ENCODE measurements at places on chromosomes 7 and 10.

DNA sequence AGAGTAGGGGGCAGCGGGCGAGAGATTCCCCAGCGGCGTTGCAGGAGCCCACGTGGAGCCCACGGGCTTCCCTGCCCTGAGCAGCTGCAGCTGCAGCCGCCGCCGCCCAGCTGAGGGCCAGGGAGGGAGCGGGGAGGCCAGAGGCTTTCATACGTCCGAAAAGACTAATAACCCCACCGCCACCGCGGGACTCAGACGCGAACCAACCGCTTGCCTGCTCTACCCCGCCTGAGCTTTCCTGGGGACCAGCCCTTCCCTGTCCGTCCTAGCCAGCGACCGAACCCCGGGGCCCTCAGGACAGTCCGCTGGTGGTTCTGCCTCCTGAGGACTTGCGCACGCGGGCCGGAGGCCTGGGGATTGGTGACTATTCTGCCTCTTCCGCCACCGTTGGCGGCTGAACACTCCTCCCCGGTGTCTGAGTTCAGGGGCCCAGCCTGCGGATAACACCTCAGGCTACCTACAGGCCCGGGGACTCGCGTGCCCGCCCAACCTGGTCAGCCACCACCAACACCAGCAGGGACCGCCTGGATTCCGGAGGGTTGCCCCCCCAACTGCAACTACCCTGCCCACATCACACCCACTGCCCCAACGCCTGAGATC, 18.4 kb downstream of the IFT22 start:
- DNase-seq: no peak

DNA sequence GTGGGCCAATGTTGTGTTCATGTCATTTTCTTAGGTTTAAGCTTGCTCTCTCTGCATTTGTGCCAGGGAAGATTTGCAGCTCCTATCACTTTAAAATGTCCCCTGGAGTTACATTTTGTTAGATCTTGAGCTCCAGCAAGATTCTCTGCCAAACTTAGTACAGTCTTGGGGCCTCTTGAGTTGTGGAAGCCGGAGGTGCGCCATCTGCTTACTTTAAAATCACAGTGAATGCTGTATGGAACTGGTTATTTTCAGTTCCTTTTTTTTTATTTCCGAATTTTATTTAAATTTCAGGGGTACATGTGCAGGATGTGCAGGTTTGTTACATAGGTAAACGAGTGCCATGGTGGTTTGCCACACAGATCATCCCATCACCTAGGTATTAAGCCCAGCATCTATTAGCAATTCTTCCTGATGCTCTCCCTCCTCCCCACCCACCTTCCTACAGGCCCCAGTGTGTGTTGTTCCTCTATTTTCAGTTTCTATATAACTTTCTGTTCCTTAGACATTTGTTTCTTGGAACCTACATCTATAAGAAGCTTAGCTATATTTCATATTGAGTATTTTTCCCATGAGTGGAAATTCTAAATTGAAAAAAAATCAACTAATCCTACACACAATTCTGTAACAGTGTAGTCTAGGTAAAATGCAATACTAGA, 114.4 kb upstream of the CREB5 start:
- DNase-seq: no peak

DNA sequence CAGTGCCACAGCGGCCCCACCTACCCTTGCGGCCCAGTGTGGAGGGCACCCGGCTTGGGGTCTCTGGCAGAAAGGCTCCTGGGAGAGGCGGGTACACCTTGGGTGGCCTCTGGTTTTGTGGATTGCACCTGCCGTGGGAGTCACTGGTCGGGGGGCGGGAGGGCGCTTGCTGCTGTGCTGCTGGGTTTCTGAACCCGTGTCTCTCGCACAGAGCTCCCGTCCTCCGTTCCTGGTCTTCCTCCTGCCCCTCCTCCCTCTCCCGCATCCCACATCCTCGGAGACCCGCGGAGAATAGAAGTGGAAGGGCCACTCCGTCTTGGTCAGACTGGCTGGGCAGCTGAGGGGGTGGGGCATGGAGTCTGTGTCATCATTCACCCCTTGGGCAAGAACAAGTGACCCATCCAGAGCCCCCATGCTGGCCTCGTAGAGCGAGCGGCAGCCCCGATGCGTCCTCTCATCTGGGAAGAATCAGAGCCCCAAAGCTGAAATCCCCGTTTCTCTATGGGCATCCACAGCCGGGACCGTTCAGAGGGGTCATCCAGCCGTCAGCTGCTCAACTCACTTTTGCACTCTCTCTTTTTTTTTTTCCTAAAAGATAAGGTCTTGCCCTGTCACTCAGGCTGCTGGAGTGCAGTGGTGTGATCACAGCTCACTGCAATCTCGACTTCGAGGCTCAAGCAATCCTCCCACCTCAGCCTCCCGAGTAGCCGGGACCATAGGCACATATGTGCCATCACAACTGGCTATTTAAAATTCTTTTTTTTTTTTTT, 4.0 kb downstream of the MAFK start:
- no peak for DNase-seq

DNA sequence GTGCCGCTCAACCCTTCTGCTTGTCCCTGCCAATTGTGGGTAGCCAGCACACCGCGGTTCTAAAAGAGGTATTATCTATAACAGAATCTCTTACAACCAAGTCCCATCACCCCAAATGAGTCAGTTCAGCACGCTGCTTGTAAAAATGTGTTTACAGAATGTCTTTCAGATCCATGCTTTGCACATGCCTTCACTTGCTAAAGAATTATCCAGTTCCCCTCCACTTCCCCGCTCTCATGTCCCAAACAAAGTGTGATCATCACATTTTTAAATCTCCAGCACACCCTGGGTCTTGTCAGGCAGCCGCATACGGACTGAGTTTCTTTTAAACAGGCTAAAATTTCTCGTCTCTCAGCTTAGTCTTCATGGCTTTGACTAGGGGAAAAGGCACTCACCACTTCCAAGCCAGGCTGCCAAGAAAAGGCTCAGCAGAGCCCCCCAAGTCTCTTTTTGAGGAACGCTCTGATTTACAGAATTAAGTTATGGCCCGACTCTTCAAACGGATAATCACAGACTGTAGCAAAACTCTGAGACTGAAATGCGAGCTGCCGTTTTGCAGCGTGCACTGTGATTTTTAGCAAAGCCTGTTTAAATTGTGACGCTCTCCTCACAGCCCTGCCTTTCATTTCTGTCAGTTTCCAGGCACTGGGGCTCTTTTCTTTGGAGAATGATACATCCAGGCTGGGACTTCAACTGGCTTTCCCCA, 29.8 kb upstream of the FGFR2 start:
- no peak for DNase-seq

- DNase-seq: no peak
Observed at GRCh38 chr7:156223935-156224832, 411.9 kb upstream of the SHH start.

DNA sequence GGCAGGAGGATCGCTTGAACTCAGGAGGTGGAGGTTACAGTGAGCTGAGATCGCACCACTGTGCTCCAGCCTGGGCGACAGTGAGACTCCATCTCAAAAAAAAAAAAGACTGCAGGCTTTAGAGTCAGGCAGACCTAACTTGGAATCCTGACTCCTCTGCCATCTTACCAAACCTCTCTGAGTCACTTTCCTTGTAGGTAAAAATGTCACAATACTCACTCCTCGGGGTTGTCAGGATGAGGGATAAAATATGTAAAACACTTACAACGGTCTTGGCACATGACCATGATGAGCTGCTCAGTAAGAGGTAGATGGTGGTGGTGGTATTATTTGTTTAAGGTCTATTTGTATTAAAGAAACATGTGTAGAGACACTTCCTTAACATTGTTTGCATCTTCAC, 154.1 kb upstream of the PDE1C start:
- DNase-seq: no peak

DNA sequence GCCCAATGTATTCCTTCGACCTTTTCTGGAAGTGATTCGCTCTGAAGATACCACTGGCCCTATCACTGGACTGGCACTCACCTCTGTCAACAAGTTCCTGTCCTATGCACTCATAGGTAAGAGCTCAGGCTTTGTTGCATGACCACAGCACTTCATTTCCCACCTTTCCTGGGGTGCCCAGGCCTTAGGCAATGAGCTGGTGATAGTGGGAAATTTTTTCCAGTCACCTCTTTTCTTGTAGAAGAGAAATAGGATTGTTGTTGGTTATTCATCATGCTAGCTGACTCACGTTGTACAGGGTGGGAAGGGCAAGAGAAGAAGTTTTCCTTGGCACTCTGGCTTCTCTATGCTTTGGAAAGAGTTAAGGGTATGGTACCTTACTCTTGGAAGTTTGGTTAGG, 51.4 kb upstream of the NFKB2 start:
- DNase-seq: no peak

- DNase-seq: peak; percentile 71
Observed at GRCh38 chr10:77801474-77802161, 124.9 kb downstream of the DLG5 start.

- DNase-seq: no peak
Observed at GRCh38 chr7:137685433-137686164, 161.2 kb downstream of the DGKI start.

- no peak for DNase-seq
Observed at GRCh38 chr10:117991701-117992100, 55.0 kb downstream of the RAB11FIP2 start.

GRCh38 chr7:128221929-128222403, 19.1 kb upstream of the LEP start:
- DNase-seq: no peak

GRCh38 chr10:69421611-69422308, 5.0 kb upstream of the TACR2 start:
- DNase-seq: no peak

DNA sequence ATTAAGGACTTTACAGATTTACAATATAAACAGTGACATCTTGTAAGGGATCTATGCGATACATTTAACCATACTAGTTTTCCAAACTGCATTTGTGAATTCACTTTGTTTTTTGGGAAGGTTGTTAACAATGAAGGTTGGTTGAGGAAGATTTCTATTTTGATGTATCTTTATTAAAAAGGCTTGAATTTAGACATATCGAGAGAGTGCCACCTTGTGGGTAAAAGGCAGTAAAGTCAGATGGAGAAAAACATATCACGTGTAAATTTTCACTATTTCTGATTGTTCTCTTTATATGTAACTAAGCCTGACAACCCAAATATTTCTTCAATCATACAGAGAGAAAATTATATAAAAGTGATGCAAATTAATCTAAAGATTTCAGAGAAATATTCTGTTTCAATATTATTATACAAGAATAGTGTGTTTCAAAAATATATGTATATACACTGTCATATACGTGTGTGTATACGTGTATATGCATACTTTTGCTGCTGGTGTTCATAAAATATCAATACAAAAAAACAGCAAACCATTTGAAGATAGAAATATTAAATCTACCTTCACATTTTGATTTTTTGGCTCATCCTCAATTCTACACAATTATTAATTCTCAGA, 988.6 kb downstream of the SORCS1 start:
- no peak for DNase-seq

DNA sequence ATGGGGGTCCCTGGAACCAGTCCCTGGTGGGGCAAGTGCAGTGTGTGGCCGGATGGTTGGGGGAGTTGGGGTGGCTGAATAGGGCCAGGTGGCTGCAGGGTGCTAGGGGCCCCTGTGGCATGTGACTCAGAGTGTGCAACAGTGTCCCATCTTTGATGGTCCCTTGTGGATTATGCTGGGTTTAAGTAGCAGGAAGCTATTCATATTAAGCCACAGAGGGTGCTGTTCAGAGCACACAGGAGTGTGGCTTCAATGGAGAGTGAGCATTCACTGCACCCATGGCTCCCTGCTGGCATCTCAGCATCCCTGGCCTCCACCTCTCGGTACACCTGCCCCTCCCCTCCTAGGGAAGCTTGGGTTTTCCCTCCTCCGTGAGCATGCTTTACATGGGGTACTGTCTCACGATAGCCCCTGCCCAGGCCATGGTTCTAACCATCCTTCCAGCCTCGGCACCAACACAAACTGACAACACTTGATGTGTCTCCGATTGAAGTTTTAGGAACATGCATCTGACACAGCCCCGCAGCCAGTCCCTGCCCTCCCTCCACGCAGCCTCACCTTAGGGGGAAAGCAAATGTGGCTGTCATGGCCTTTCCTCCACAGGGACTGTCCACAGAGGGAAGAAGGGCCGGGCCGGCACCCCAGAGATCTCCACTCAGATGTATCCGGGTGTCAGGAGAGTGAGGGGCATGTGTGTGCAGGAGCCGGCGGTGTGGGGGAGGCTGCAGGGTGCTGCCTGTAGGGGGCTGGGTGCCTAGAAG, 30.4 kb upstream of the PPIF start:
- no peak for DNase-seq

- no peak for DNase-seq
Observed at GRCh38 chr10:130003166-130003565, 39.1 kb upstream of the EBF3 start.

GRCh38 chr10:68271196-68271882, 39.4 kb upstream of the ATOH7 start:
- no peak for DNase-seq

- DNase-seq: no peak
Observed at GRCh38 chr10:104332243-104333031, 5.8 kb downstream of the ITPRIP start.

DNA sequence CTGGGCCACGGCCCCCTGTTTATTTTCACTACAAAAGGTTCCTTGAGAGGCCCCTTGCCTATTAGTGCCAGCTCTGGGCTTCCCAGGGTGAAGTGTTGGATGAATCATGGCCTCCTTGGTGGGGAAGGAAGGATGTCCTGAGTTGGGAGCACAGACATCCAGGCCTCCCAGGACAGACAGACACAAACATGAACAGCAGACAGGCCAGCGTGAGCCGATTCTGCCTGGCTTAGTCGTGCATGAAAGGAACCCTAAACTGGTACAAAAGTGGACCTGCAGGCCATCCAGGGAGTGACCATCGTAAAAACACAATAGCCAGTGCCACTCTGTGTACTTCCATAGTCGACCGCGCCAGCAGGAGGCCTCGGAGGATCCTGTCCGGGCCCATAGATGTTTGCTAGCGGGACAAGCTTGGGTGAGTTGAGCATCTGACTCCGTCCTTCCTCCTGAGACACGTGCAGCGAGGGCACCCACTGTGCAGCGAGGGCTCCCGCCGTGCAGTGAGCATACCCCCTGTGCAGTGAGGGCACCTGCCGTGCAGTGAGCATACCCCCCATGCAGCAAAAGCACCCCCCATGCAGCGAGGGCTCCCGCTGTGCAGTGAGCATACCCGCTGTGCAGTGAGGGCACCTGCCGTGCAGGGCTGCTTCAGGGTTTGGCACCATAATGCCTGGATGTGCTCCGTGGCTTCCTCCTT, 51.3 kb upstream of the PRKAR1B start:
- no peak for DNase-seq

- DNase-seq: no peak
Observed at GRCh38 chr7:25384788-25385505, 156.7 kb upstream of the NPVF start.

GRCh38 chr7:157054927-157055326, 44.5 kb upstream of the MNX1 start:
- no peak for DNase-seq

DNA sequence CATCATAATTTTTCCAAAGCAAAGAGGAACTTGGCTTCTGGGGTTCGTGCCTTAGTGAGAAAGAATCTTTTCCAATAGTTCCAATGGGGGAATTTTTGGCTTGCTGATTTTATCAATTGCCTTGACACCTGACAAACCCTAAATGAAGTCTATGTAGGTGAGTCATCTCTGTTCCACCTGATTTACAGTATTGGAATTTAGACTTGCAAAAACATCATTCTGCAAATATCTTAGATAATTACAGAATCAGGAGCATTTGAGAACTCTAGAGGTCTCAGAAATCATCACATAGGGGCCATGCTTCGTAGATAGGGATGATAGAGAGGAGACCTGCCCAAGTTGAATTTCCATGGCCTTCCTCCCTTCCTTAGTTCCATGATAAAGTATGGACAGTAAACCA, 9.3 kb downstream of the SLC35G1 start:
- DNase-seq: no peak

GRCh38 chr7:81924494-81924893, 154.6 kb upstream of the HGF start:
- no peak for DNase-seq

- DNase-seq: no peak
Observed at GRCh38 chr7:151085691-151086620, at the start of gene AGAP3. Gene AGAP3, plus strand, starts transcription at chr7:151086475. Its CDS starts 267 bp downstream, at chr7:151086742.
